Vagina (tissue), 2 donors: ENCODE measurements at places on chromosomes 1 and 21. TPM values are rescaled to one million over a fixed set of nuclear protein-coding genes. Genes with fewer than 3 reads are reported as not detected.

The EXOC8 gene
- 11.5 TPM for total RNA-seq

The VASH2 gene
- total RNA-seq: 4.2 TPM

The DNAJC6 gene
- 5.6 TPM for total RNA-seq

The MAD2L2 gene
- 30.0 TPM for total RNA-seq

- H3K36me3 ChIP-seq: no peaks in the 10 kb centered on the region
- H3K27ac ChIP-seq: no peak overlapping the region
- H3K27me3 ChIP-seq: no peaks in the 10 kb centered on the region
These were observed 12.0 kb upstream of the RHOU start for GRCh38 chr1:228723287-228723686.

DNA sequence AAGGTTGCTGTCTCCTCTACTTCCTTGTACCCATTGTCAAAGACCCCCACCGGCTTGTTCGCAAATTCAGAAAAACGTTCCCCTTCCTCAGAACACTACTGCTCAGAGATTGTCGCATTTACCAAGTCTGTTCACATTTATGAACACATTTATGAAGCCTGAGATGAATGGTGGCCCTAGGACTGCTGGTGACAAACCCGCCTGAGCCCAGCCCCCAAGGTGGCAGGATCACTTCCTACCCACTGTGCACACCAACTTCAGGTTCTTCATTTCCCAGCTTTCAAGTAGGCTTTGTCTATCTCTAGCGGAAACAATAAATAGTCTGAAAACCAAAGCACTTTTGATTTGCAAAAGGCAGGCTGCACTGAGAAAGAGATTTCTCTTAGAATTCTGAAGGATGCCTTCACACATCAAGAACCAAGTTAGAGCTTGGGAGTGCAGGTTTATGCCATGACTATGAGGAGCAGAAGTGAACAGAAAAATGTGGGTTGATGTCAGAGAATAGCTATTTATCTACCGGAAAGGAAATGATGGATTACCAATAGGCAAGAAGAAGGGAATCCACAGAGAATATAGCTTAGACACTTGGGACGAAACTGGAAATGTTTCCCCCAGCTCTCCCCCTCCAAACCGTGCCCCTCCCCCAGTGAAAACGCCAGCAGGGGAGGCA, 200.5 kb downstream of the TOMM20 start:
- DNase-seq: no peak
- no peaks in the 10 kb centered on the region for H3K36me3 ChIP-seq
- H3K4me3 ChIP-seq: no peak overlapping the region
- peak overlapping the region; percentile 88 for H3K27ac ChIP-seq
- H3K4me1 ChIP-seq: peaks cover 33% of the 10 kb centered on the region
- no peaks in the 10 kb centered on the region for H3K27me3 ChIP-seq

DNA sequence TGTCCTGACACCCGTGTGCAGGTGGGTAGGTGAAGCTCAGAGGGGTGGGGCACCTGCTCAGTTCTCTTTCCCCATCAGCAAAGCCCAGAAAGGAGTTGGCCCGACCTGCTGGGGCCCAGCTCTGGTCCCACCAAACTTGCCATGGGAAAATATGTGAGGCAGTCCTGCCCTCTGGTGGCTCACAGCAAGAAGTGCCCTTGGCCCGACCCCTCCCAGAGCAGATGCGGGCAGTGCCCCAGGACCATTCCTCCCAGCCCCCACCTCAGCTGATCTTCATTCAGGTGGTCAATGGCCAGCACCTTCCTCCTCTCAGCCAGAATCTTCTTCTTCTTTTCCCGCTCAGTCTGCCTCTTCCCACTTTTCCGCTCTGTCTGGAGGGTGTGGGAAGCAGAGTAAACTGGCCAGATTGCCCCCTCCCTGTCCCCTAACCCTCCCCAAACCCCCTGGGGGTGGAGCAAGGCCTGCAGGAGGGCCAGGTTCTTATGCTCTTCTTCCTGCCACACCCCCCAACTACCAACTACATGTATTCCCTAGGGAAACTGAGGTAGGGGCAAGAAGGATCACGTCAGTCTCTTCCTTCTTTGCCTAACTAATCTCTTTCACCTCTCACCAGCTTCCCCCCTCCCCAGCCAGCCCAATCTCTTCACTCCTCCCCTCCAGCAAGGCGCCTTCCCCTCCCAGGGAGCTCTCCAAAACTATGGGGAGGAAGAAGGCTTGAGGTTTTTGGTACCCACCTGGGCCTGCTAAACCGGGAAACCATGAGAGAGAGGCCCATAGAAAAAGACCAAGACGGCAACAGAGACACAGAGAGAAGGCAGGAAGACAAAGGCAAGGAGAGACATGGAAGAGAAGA, 15.6 kb downstream of the TNNT2 start:
- H3K27me3 ChIP-seq: no peaks in the 10 kb centered on the region
- H3K27ac ChIP-seq: no peak overlapping the region
- H3K4me3 ChIP-seq: no peak overlapping the region
- peaks cover 5% of the 10 kb centered on the region for H3K4me1 ChIP-seq
- no peak for DNase-seq

- H3K27ac ChIP-seq: peak overlapping the region; percentile 9
- H3K4me1 ChIP-seq: peaks cover 11% of the 10 kb centered on the region
- H3K36me3 ChIP-seq: no peaks in the 10 kb centered on the region
- DNase-seq: no peak
These were observed 8.6 kb upstream of the PLA2G2C start for GRCh38 chr1:20194757-20195461.

DNA sequence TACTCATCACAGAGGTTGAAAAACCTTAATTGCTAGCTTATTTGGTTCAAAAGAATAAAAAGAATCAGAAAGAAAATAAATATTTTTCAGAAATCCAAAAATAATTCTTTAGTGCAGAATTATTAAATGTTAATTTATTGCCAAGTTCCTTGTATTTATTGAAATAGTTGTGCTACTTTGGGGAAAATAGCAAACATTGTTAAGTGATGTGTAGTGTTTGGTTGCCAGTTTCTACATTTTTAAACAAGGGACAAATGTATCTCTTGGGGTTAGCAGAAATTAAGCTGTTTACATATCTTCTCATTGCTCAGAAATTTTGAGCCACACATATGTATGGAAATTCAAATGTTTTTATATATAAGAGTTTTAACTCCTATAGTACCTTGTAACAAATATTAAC, 775.0 kb downstream of the USP25 start:
- no peaks in the 10 kb centered on the region for H3K36me3 ChIP-seq
- H3K4me3 ChIP-seq: no peak overlapping the region
- no peaks in the 10 kb centered on the region for H3K27me3 ChIP-seq
- no peak for DNase-seq
- peaks cover 16% of the 10 kb centered on the region for H3K4me1 ChIP-seq
- H3K27ac ChIP-seq: no peak overlapping the region

- H3K27me3 ChIP-seq: peaks cover 8% of the 10 kb centered on the region
- no peak overlapping the region for H3K4me3 ChIP-seq
- DNase-seq: no peak
These were observed 3.5 kb downstream of the HPCA start for GRCh38 chr1:32889731-32890278.

DNA sequence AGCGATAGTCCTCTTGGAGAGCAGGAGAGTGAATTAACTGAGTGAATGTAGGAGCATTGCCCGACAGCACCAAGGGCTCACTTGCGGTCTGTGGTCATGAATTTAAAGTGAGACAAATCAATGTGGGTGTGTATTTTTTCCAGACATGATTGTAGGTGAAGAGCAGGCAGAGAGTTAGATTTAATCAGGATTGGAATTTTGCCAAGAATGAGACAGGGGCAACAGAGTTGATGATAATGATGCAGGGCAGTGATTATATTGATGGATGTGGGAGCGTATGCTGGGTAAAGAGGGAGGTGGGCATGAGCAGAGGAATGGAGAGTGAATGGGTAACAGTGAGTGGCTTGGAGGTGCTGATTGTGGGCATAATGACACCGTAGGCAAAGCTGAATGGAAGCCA, 20.0 kb upstream of the SYT6 start:
- no peak overlapping the region for H3K27ac ChIP-seq
- H3K4me3 ChIP-seq: no peak overlapping the region

DNA sequence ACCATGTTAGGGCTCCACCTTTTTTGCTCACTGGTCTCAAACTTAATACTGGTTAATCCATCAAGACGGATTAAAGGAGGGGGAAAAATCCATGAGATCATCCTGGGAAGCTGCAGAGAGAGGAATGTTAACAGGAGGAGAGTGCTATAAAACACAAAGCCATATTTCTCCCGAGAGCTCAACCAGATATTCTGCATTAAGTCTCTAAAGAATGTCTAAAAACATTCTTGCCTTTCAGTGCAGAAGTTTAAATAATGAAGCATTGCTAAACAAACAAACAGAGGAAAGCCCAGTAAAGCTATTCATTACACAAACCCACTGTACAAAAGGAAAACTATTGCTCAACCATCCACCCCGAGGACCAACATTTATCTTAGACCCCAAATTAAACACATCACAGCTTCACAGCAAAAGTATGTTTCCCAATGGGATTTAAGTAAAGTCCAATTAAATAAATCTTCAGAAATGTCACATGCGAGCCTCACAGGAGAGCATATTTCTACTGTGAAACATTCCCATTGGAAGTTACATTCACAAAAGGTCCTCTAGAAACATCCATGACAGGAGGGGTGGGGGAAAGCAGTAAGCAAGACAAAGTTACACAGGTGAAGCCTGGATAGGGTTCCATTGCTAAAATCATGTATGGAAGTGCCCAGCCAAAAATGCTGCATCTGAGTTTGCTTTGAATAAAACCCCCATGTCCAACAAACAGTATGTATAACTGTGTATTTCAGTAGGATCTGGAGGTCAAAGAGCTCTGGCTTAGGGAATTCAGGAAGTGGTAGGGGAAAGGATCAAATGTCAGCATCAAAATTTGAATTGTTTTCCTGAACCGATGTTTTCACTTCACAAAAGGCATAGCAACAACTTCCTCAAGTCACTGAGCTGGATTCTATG, 23.3 kb downstream of the DUSP10 start:
- H3K27ac ChIP-seq: peak overlapping the region; percentile 54
- no peaks in the 10 kb centered on the region for H3K36me3 ChIP-seq
- no peaks in the 10 kb centered on the region for H3K27me3 ChIP-seq
- H3K4me1 ChIP-seq: peaks cover 22% of the 10 kb centered on the region
- no peak overlapping the region for H3K4me3 ChIP-seq

- H3K36me3 ChIP-seq: no peaks in the 10 kb centered on the region
- no peak for DNase-seq
- no peaks in the 10 kb centered on the region for H3K27me3 ChIP-seq
- no peak overlapping the region for H3K4me3 ChIP-seq
- H3K27ac ChIP-seq: no peak overlapping the region
- no peaks in the 10 kb centered on the region for H3K4me1 ChIP-seq
These were observed 188.2 kb upstream of the LYPLAL1 start for GRCh38 chr1:218985424-218985984.

DNA sequence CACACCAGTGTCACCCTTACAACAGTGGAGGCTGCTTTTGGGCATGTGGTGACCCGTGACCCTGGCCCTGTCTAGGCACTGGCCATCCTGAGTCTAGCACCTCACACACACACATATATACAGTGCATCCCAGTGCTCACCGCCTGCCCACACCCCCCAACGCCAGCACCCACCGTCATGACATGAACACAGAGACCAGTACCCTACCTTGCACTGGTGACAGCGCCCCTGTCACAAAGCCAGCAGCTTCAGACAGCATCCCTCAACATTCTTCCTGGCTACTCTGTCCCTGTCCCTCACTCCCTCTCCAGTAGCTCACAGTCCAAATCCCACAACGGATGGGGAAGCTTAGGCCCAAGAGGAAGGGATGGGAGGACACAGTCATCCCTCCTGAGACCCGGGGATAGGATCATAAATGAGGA, 27.1 kb downstream of the AHDC1 start:
- no peak for DNase-seq
- peak overlapping the region; percentile 96 for H3K27ac ChIP-seq
- no peaks in the 10 kb centered on the region for H3K27me3 ChIP-seq
- peaks cover 85% of the 10 kb centered on the region for H3K4me1 ChIP-seq
- no peaks in the 10 kb centered on the region for H3K36me3 ChIP-seq

DNA sequence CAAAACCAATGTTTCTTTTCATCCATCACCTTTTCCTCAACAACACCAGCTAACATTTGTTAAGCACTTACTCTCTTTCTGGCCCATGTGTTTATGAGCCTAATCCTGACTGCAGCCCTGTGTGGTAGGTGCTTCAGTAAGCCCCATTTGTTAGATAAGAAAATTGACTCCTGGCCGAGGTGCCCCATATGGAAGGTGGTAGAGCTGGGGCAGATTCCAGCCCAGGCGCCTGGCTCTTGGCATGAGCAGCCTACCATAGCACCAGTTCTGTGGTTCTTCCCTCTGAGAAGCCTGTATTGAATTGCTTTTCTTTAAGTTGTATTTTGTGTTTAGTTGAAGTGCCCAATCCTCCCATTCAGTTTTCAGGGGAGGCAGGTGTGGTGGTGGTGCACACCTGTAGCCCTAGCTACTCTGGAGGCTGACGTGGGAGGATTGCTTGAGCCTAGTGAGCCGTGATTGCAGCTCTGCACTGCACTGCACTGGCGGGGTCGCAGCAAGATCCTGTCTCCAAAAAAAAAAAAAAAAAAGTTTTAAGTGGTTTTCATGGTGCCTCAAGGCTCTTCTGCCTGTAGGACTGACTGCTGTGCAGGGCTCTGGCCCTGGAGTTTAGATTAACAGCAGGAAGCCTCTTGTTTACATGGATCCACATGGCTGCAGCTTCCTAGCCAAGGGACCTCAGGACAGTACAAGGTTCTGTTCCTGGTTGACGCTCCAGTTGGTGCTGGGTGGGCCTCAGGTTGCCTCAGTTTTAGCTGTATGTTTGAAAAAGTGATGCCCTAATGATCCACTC, 125.9 kb downstream of the MRPS6 start:
- no peak overlapping the region for H3K27ac ChIP-seq
- H3K36me3 ChIP-seq: no peaks in the 10 kb centered on the region
- no peak for DNase-seq
- H3K4me1 ChIP-seq: peaks cover 33% of the 10 kb centered on the region
- no peaks in the 10 kb centered on the region for H3K27me3 ChIP-seq

GRCh38 chr1:48923116-48923515, 146.4 kb upstream of the BEND5 start:
- H3K4me1 ChIP-seq: no peaks in the 10 kb centered on the region
- no peak overlapping the region for H3K4me3 ChIP-seq
- no peaks in the 10 kb centered on the region for H3K36me3 ChIP-seq
- no peaks in the 10 kb centered on the region for H3K27me3 ChIP-seq
- no peak for DNase-seq
- H3K27ac ChIP-seq: no peak overlapping the region
